ENCODE measurements at places on chromosomes 12 and 14. TPM values are rescaled to one million over a fixed set of nuclear protein-coding genes. Genes with fewer than 3 reads are reported as not detected.

- no peaks in the 10 kb centered on the region for H3K27me3 ChIP-seq
- H3K4me3 ChIP-seq: no peak overlapping the region
- no peak overlapping the region for H3K27ac ChIP-seq
- peaks cover 1% of the 10 kb centered on the region for H3K4me1 ChIP-seq
- no peaks in the 10 kb centered on the region for H3K36me3 ChIP-seq
Observed at GRCh38 chr14:61939776-61940175, 177.6 kb downstream of the SNAPC1 start.

DNA sequence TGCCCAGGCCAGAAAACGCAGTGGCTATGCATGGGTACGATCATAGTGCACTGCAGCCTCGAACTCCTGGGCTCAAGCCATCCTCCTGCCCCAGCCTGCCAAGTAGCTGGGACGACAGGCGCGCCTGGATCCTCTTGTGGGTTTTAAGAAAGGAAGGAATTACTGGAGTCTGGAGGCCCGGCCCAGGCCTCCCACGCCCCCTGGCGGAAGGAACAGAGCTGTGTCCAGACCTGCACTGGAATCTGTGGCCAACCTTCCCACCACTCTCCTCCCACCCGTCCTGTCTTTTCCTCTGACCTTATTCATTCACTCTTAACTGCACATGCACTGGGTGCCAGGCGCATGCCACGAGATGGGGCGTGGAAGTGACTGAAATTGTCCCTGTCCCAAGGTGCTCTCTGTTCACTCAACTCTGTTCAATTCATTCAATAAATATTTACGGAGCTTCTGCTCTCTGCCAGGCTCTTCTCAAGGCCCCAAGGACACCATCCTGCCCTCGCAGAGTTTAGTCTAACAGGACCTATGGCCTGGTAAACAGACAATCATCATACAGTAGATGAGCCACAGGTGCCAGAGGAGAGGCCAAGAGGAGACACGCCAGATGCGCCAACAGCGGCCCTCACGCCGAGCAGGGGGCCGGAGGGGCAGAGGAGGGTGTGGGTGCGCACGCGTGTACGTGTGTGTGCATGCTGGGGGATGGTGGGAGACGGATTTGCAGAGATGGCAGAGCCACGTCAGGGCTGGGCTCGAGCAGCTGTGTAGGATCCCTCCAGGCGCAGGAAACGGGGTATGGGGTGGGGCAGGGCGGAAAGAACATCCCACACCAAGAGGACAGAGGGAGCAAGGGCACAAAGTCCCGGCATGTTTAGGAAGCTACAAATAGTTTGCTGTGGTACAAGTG is 13.7 kb upstream of the TMEM106C start:
- no peaks in the 10 kb centered on the region for H3K27me3 ChIP-seq
- no peaks in the 10 kb centered on the region for H3K36me3 ChIP-seq
- DNase-seq: peak; percentile 91
- H3K4me3 ChIP-seq: no peak overlapping the region
- H3K27ac ChIP-seq: no peak overlapping the region

GRCh38 chr12:32102234-32102633 is 4.4 kb upstream of the BICD1 start:
- no peaks in the 10 kb centered on the region for H3K36me3 ChIP-seq
- no peak overlapping the region for H3K27ac ChIP-seq
- H3K4me1 ChIP-seq: 0 out of 2 replicates have a peak, but pooled peaks cover 2% of the 10 kb centered on the region
- H3K27me3 ChIP-seq: no peaks in the 10 kb centered on the region
- no peak overlapping the region for H3K4me3 ChIP-seq
- DNase-seq: no peak

MYF5 gene
- not detected for total RNA-seq

DNA sequence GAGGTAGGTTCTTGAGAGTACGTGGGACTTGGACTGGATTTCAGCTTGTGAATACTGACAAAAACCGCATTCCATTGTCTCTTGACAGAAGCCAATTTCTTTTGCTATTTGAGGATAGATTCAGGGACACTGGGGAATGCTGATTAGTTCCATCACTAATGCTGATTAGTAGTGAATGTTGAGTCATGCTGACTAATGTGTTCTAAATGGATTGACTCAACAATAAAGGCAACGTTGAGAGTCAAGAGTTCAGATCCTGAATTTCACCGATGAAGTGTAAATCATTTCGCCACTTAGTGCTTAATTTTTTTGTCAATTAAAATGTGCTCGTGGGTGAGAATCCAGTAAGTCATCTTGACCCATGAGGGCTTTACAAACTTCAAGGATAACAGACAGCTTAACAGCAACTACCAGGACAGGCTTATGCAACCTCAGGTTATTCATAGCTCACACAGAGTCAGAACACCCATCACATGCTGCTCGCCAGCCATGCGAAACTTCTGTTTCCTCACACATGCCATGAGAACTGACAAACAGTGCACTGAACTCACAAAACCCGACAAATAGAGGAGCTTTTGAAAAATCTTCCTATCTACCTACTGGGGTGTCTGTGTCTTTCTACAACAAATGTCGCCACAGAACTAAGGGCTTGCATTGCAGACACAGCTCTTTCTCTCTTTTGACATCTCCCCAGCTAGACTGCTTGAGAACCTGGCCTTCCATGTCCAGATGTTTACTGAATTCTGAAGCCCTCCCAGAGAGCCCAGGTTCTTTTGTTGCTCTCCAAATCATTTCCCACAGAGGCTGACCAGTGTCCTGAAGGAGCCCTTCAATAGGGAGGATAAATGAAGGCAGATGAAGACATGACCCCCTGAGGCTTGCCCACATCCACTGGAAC is 316.4 kb downstream of the ZFP36L1 start:
- H3K36me3 ChIP-seq: peaks cover 3% of the 10 kb centered on the region
- no peak for DNase-seq

LTBR gene
- 3.4 TPM for total RNA-seq

DNA sequence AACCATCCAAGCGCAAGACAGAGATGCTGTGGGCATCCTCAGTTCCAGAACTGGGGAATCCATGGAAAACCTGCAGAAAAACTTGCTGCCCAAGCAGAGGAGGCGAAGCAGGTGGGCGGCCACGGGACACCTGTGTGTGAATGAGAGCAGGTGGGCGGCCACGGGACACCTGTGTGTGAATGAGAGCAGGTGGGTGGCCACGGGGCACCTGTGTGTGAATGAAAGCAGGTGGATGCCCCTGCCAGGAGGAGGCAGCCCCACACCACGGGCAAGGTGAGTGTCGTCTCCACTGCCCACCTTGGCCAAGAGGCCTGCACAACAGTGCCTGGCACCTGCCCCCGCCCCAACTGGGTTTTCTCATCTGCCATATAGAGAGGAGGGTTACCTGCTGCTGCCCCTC is 59.2 kb downstream of the GSC start:
- no peak overlapping the region for H3K4me3 ChIP-seq
- H3K36me3 ChIP-seq: no peaks in the 10 kb centered on the region
- H3K4me1 ChIP-seq: no peaks in the 10 kb centered on the region
- peak; percentile 22 for DNase-seq

All from H9 (cell line).